ENCODE measurements at places on chromosomes 6 and 20.

- no peak for DNase-seq
Measured at GRCh38 chr6:125804264-125804663, 13.5 kb downstream of the NCOA7 start.

DNA sequence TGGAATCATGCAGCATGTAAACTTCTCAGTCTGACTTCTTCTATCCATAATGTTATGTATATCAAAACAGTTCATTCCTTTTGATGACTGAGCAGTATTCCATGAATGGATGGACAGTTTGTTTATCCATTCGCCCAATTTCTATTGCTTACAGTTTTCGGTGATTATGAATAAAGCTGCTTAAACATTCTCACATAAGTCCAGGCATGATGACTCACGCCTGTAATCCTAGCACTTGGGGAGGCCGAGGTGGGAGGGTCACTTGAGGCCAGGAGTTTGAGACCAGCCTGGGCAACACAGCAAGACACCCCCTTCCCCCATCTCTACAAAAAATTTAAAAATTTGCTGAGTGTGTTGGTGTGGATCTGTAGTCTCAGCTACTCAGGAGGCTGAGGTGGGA is 22.9 kb upstream of the HMGA1 start:
- DNase-seq, result no peak

DNA sequence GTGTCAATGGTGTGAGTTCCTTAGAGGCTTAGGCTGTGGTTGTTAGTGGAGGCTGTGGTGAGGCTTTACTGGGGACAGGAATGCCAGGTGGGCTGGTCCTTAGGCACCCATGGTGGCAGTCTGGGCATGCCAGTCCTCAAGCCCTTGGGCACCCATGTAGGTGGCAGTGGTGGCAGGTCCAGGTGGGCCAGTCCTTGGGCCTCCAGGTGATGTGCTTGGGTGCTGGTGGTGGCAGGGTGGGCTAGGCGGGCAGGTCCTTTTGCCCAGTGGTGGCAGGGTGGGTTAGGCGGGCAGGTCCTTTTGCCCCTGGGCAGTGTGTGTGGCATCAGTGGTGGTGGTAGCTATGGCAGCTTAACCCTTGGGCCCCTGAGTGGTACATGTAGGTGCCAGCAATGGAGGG is 133.8 kb downstream of the FLRT3 start:
- no peak for DNase-seq

DNA sequence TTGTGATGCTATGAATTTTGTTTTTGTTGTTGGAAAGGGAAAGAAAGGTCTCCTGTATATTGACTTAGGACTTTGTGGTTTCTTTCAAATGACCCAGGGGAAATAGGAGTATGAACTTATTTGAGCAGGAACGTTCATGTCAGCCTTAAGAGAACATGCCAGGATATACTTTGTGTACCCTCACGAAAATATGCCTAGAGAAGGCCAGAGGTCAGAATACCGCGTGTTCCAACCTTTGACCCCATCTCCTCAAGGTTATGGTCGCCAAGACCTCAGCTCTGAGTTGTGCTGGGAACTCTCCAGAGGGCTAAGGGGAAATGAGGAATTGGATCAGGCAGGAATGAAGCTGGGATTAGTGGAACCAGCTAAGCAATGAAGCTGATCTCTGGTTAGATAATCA is 11.5 kb downstream of the TTLL9 start:
- no peak for DNase-seq

DNA sequence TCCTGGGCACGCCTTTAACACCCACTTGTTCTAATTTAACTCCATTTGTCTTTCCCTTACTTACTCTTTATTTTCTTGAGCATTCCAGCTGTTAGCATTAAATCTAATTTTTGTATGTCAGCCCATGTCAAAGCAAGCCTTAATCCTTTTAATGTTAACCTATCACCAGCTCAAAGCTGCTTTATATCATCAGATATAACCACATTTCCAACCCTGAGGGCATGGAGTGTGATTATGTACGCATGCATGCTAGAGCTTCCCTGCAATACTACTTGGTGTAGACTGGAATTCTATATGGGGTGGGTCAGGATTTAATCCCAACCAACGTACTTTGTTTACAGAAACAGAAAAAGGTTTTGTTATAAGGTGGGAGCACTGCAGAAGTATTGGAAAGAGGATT is 139.4 kb upstream of the HMGN3 start:
- no peak for DNase-seq

GRCh38 chr6:12367412-12367811 is 77.3 kb downstream of the EDN1 start:
- no peak for DNase-seq

DNA sequence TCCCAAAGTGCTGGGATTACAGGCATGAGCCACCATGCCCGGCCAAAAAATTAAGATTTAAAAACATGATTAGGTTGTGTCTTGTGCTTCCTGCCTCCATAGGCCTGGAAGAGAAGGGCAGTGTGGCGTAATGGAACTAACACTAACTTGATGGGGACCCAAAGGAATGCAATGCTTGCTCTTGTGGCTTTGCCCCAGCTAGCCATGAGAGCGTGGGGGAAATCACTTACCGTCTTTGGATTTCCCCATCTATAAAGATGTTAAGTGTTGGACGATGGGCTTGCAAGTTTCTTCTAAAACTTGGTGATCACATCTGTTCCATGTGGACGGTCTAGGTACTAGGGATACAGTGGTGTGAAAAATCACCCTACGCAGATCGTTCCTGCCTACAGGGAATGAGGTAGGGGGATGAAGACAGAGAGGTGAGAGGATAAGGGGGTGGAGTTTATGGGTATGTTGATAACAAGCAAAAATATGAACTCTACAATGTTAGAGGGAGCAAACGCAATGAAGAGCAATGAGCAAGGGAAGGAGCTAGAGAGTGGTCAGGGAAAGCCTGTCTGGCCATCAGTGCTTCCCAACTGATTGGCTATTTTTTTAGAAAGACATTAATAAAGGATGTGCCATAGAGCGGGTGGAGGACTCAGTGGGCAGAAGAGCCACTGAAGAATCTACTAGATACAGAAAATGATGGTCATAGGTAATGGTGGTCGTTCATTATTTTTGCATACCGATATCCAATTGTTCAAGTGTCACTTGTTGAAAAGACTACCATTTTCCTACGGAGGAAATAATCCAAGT is 165.2 kb downstream of the BCAS1 start:
- DNase-seq, result no peak

DNA sequence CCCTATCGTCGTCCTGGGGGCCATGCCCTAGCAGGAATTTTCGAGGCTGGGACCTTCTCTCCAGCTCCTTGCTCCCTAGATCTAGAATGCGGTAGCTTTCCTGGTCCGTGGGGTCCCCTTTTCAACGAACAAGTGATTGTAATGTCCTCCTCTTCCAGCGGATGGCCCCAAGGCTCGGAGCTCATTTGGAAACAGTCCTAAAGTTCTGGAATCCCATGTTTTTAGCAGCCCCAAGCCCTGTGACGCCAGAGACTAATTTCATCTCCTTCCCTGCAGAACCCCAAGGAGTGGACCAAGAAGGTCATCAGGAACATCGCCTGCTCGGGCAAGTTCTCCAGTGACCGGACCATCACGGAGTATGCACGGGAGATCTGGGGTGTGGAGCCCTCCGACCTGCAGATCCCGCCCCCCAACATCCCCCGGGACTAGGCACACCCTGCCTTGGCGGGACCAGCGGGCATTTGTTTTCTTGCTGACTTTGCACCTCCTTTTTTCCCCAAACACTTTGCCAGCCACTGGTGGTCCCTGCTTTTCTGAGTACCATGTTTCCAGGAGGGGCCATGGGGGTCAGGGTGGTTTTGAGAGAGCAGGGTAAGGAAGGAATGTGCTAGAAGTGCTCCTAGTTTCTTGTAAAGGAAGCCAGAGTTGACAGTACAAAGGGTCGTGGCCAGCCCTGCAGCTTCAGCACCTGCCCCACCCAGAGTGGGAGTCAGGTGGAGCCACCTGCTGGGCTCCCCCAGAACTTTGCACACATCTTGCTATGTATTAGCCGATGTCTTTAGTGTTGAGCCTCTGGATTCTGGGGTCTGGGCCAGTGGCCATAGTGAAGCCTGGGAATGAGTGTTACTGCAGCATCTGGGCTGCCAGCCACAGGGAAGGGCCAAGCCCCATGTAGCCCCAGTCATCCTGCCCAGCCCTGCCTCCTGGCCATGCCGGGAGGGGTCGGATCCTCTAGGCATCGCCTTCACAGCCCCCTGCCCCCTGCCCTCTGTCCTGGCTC is 48.5 kb downstream of the PYGB start:
- DNase-seq, result no peak

DNA sequence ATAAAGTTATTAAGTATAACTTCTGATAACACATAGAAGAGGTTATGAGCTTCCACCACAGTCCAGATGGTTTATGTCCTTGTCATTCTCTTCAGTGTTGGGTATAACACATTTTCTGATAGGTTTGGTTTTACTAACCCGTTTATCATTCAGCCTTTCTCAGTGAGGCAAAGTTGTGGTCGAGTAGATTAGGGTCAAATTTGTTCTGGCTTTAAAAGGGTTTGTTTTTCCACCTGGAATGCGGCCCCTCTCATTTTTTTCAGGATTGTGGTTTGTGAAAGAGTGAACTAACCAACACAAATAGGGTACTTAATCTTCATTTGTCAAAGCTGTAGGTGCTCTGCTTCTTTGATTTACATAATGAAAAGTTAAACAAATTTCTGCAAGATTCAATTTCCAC is 204.2 kb upstream of the ASCC3 start:
- DNase-seq, result no peak

GRCh38 chr20:44961011-44961869 is 1.0 kb upstream of the TOMM34 start:
- DNase-seq, result no peak

- DNase-seq, result no peak
Measured at GRCh38 chr20:23244156-23244915, 106.3 kb upstream of the NXT1 start.

DNA sequence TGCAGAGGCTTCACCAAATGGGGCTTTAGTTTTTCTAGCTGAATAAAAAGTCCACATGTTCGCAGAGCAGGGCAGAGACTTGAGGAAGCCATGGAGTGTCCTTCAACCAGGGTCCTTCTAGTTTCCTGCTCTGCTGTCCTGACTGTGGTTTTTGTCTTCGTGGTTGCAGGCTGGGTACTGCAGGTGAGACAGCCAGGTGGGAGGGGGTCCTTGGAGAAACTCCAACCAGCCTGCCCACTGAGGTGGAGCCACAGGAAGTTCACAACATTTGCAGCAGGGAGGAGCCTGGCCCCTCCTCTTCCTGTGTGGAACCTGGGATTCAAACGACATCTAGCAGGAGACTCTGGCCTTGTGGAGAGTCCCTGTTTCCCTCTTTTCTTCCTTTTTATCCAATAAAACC is 68.8 kb upstream of the MYLIP start:
- no peak for DNase-seq

DNA sequence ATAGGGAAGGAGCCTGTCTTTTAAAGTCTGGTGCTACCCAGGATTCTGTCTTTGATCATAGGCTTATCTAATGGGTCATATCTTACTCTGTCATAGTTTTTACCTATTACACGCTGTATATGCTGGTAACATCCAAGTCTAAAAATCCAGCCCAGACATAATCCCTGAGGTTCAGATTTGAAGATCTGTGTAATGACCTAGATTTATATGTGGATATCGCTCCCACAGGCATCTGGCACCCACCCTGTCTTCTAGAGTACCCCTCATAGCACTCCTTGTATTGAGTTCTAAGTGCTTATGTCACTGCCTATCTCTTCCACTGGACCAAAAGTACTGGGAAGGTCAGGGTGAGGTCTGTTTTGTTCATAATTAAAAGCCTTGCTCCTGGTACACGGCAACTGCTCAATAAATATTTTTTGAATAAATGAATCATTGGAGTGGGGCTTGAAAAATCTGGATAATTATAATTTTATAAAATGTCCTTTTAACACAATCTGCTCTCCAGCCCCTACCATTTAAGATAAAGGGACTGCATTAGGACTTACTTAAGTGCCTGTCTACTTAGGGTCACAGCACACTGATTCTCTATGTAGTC is 136.4 kb downstream of the FUT9 start:
- no peak for DNase-seq

DNA sequence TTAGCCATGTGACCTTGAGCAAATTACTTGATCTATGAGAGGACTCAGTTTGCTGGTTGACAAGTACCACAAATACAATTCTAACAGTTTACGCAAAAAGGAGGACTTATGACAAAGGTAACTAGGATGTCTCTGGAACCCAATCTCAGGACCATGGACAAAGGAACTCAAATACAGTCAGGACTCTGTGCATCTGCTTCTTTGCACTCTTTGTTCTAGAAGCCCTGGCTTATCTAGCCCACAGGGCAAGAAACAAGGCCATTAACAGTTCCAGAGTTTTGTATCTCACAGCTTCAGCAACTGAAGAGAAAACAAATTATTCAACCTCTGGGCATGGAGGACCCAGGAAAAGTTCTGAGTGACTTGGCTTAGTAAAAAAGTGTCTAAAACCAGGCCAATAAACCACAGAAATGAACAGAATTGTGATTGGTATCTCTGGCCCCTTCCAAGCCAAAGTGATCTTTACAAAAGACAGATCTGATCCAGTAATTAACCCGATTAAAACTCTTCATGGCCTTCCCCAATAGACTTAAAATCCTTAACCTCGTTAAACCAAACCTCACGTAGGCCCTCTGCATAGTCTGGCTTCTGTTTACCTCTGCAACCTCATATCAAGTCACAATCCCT is 5.9 kb downstream of the WASF1 start:
- DNase-seq, result no peak

DNA sequence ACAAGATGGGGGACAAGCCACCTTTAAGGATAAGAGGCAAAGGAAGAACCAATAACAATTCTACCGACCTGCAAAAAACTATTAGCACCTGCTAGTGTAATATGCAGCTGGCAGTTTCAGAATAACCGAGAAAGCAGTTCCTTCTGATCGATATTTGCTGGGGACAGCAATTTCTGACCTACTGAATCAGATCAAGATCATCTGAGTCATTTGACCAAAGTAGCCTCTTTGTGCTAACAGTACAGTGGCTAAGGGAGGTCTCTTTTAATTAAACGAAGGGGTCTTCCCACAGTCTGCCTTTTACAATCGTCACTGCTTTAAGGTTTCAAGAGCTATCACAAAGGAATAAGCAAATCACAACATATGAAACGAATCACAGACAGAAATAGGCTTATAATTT is 318.9 kb downstream of the BTBD9 start:
- no peak for DNase-seq

DNA sequence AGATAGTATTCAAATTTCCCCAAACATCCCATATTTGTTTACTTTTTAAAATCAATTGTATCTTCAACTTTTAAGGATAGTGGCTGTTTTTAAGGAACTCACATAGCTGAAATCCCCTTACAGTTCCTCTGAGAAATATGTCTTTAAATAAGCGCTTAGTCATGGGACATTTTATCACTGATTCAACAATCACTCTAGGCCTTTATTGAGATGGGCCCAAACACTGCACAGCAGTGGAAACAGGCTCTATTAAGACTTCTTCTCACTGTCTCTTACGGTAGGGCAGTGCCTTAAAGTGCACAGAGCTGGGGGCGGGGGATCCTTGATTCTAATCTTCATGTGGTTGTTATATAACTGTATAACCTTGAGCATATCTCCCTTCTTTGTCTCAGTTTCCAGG is 59.8 kb upstream of the RREB1 start:
- peak; percentile 21 for DNase-seq

- no peak for DNase-seq
Measured at GRCh38 chr20:47027456-47027855, 132.8 kb downstream of the EYA2 start.

- DNase-seq, result no peak
Measured at GRCh38 chr20:4167261-4168021, 152.1 kb upstream of the RNF24 start.
